ENCODE measurements at places on chromosomes 3 and 15. TPM values are rescaled to one million over a fixed set of nuclear protein-coding genes. Genes with fewer than 3 reads are reported as not detected.

Gene CTXND1
- 4.2 TPM for total RNA-seq

Gene CHSY1
- 34.1 TPM for total RNA-seq

Gene GNL3
- 53.3 TPM for total RNA-seq

Gene ARGFX
- not detected for total RNA-seq

Gene PP2D1
- not detected for total RNA-seq

Data from diencephalon (tissue), 1 donor.